Activated CD4-positive, alpha-beta T cell treated with anti-CD3 and anti-CD28 coated beads for 1 hour (primary cell): ENCODE measurements at places on chromosomes 5 and 9.

- DNase-seq: no peak
Observed at GRCh38 chr9:136095070-136096058, at the start of gene NACC2. TSS of gene NACC2 (minus strand) at chr9:136095289. CDS start at chr9:136050521, 44,768 bp downstream.

DNA sequence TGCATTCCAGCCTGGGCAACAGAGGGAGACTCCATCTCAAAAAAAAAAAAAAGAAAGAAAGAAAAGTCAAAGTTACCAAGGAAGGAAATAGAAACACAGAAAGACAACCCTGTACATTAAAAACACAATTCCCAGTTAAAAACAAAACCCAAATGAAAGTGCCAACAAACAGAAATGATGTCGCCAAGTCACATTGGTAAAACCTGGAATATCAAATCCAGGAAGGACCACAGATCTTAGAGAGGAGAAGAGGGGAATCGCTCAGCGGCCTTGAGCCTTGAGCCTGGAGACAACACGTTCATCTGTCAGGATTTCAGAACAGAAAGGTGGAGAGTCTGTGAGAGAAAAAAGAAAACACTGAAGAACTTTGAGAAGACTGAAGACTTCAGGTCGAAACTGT is 1.2 kb upstream of the ZDHHC11 start:
- DNase-seq: no peak

DNA sequence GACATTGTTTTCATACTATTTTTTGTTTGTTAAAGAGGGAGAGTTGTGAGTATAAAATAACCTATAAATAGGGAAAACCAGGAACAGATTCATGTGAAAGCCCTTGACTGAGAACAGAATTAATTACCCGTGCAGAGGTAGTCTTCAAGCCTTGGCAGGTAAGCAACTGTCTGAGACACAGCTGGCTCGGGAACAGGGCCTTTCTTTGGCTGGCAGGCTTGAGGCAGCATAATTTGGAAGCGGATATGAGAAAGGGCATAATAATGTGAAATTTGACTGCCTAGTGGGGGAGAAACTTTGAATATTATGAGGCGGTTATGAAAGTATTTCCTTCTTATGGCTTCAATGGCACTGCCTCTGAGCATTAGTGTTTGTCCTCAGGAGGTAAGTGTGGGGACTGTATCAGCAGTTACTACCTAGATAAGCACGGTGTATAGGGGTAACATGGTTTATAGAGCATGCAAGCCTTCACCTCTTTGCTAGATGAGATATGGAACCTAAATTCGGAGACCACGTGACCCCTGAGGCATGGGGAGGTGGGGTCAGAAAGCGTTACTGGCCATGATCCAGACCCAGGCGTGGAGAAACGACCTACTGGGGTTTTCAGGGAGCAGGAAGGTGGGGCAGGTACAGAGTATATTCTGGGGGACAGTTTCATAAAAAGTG is 210.2 kb upstream of the GAS1 start:
- DNase-seq: no peak

DNA sequence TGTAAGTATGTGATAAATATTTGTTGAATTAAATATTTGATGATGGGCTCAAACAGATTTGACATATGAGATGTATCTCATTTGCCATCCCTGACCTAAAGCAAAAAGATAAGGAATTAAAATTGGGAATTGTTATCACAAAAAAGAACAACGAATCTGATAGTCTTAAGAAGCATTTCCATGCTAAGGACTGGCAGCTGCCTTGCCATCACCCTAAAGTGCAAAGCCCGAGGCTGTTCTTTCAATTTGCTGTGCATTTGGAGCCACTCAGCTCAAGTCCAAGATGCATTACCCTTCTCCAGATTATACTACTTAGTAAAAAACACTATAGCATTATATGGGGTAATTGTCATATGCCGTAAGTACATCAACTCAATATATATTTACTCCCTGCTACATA is 618.3 kb upstream of the CLINT1 start:
- no peak for DNase-seq

- no peak for DNase-seq
Observed at GRCh38 chr9:89442501-89442978, 55.4 kb downstream of the SEMA4D start.

DNA sequence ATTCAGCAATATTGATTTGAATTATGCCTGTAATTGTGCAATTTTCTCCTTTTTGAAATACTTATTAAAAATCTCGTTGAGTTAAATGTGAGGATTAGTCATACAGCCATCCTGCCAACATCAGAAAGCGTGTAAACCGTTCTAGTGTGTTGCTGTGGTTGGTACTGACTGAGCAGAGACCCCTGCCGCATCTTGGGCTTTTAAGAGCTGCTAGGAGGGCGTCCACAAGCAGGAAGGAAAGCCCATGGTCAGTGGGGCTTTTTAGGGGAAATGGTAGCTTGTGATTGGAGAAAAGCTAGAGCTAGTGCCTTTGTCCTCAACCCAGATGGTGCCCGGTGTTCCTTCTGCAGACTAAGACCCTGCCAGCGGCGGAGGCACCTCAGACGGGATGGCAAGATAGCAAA is 1.3 kb downstream of the SDHA start:
- DNase-seq: no peak

DNA sequence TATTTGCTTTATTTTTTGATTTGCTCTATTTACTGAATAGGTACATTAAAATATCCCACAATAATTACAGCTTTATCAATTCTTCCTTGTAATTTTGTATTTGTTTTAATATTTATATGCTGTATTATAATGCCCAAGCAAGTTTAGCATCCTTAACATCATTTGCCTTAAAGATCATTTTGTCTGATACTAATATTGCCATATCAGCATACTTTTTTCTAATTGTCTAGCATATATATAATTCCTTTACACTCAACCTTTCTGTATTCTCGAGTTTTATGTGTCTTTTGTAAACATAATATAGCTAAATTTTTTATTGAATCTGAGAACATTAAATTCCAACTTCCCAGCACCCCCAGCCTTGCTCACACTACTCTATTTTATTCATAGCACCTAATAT is 64.7 kb downstream of the P4HA2 start:
- DNase-seq: no peak

GRCh38 chr9:2743937-2744529 is 26.7 kb downstream of the KCNV2 start:
- DNase-seq: no peak

GRCh38 chr5:129591508-129592160 is 131.5 kb downstream of the ADAMTS19 start:
- no peak for DNase-seq

DNA sequence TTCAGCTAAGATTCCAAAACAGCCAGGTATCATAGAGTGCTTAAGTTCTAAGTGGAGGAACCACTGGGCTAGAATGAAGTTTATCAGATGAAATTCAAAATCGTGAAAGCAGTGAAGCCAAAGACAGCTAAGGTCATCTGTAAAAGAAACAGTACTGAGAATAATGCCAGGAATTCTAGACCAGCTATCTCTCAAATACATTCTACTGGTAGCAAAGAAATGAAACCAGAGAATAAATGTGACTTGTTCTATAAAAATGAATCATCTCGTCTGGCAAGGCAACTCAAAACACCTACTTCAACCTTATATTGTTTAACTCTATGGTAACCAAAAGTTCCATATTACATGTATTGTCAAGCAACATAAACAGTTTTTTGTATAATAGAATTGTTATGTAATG is 51.3 kb upstream of the RGMB start:
- DNase-seq: no peak

GRCh38 chr5:175837171-175837699 is 34.1 kb upstream of the CPLX2 start:
- DNase-seq: no peak

GRCh38 chr5:32190095-32190494 is 16.0 kb upstream of the GOLPH3 start:
- no peak for DNase-seq

GRCh38 chr5:60651872-60652620 is 47.9 kb downstream of the DEPDC1B start:
- no peak for DNase-seq
